Activated CD4-positive, CD25-positive, alpha-beta regulatory T cell treated with anti-CD3 and anti-CD28 coated beads, Interleukin-2, amount 50 U/mL, for 24 hours (primary cell): ENCODE measurements at places on chromosomes 12 and 14.

DNA sequence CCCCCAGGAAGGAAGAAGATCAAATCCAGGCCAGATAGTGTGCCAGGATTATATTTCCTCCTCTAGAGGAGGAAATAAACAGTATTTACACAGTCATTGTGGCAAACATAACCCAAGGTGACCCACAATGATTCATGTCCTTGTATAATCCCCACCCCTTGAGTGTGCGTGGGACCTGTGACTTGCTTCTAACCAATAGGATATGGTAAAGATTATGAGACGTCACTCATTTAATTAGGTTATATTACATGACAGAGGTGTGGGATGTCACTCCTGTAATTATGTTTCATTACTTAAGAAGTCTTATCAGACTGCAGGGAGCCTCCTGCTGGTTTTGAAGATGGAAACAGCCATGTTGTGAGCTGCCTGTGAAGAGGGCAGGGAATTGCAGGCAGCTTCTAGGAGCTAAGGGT, 12.2 kb upstream of the CATSPERB start:
- peak; percentile 28 for ATAC-seq

- ATAC-seq, result no peak
Observed at GRCh38 chr12:30286345-30286926, 409.2 kb downstream of the IPO8 start.

DNA sequence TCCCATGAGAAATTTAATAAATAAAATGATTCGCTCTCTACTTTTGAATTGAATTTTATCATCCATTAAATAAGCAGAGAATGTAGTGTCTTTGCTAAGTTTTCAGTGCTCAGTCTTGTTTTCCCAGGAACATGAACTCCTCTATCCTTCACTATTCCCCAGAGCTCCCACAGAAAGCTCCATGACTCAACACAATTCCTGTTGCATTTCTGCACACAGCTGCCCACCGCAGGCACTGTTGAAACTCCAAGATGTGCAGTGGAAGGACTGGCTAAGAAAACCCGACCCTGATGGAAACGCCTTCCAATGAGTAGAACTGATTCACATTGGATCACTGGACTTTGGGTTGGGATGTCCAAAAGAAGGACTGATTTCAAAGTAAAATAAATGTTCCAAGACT, 202.4 kb upstream of the AMIGO2 start:
- no peak for ATAC-seq

GRCh38 chr14:51609251-51609954, 42.3 kb upstream of the FRMD6 start:
- no peak for ATAC-seq

- peak; percentile 76 for ATAC-seq
Observed at GRCh38 chr14:93959239-93960107, 16.9 kb downstream of the ASB2 start.
